Islet precursor cell (in vitro differentiated cells): ENCODE measurements at places on chromosomes 5 and 9.
A peak's percentile ranks its signal among the peaks of the same experiment; 100 is the strongest.

DNA sequence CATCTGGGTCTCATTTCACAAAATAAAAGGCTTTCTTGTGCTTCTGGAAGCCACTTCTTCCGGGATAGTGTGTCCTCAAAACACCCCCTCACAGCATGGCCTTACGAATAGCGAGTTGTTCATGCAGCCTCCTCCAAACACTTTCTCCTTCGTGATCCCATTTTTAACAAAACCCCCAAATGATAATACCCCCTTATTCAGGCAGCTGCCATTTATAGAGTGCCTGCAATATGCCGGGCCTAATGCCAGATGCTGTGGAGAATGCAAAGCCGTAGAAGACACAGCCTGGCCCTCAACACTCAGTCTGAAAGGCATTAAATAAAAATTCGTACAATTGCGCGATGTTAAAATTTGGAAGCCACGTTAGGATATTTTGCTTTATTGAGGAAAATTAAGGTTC, 66.4 kb upstream of the SLC44A1 start:
- no peak for DNase-seq

GRCh38 chr9:108569624-108570023, 286.2 kb downstream of the ACTL7B start:
- peak; percentile 92 for DNase-seq

GRCh38 chr5:37477426-37477825, 98.3 kb downstream of the WDR70 start:
- no peak for DNase-seq

GRCh38 chr5:173630724-173631365, 14.4 kb upstream of the BOD1 start:
- DNase-seq: peak; percentile 53

DNA sequence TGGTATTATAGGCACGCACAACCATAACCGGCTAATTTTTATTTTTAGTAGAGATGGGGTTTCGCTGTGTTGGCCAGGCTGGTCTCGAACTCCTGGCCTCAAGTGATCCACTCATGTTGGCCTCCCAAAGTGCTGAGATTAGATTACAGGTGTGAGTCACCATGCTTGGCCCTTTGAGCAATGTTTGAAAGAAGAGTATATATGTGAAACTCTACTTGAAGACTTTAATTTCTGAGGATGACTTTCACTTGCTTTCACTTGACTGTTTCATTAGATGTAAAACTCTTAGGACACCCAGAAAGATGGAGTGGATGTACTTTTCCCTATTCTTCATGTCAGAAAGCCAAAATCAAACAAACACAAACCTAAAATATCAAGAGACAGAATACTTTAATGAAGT, 43.8 kb upstream of the GAS1 start:
- DNase-seq: no peak

- DNase-seq: no peak
Observed at GRCh38 chr9:112028242-112029221, 131.9 kb downstream of the UGCG start.

GRCh38 chr5:26060212-26060611, 978.2 kb downstream of the CDH9 start:
- no peak for DNase-seq

DNA sequence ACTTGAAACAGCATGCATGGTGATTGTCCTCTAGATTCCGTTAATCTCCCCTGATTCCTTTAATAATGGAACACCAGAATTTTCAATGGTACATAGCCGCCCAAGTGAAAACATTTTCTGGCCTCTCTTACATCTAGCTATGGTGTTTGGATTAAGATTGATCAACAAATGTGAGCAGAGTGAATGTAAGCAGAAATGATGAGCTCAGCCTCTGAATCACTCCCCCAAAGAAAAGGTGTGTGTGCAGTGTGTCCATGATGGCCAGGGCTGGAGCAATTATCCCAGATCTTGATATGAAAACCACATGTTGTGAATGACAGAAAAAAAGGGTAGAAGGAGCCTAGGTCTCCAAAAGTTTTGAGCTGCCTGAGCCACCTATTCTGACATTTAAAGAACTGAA, 55.3 kb downstream of the OR2K2 start:
- no peak for DNase-seq

- DNase-seq: peak; percentile 83
Observed at GRCh38 chr9:121700165-121700831, 48.9 kb downstream of the DAB2IP start.

GRCh38 chr5:160441311-160441781, 19.7 kb downstream of the PTTG1 start:
- DNase-seq: no peak

DNA sequence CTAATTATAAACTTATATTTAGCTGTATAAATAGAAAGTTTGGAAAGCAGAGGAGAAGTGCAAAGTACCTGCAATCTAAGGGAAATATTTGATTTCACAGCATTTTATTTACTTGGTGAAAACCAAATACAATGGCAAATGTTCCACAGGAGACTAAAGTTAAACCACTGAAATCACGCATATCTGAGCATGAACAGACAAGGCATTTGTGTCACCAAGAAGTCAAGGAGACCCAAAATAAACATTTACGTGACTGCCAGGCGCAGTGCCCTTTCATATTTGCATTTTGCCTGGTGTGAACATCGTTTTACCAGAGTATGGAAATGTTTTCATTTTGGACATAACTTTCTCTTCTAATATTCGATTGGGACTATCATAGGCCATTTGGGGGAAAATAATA, 20.6 kb downstream of the UGCG start:
- DNase-seq: no peak

GRCh38 chr9:16524823-16525222, 345.6 kb downstream of the BNC2 start:
- DNase-seq: no peak
